ENCODE measurements at places on chromosomes 1 and 21. TPM values are rescaled to one million over a fixed set of nuclear protein-coding genes. Genes with fewer than 3 reads are reported as not detected.
A peak's percentile ranks its signal among the peaks of the same experiment; 100 is the strongest.

The TNFAIP8L2 gene
- total RNA-seq, result 17.5 TPM

The OPRD1 gene
- not detected for total RNA-seq

The ERICH3 gene
- not detected for total RNA-seq

The GJA8 gene
- not detected for total RNA-seq

- H3K4me3 ChIP-seq, result no peak overlapping the region
- H3K27me3 ChIP-seq, result no peaks in the 10 kb centered on the region
- H3K36me3 ChIP-seq, result no peaks in the 10 kb centered on the region
- no peaks in the 10 kb centered on the region for H3K4me1 ChIP-seq
Measured at GRCh38 chr21:28156590-28156989, 836.1 kb downstream of the LTN1 start.

GRCh38 chr1:192805832-192806323 lies 3.0 kb upstream of the RGS2 start:
- peaks cover 28% of the 10 kb centered on the region for H3K4me1 ChIP-seq
- DNase-seq, result peak; percentile 14

- peak overlapping the region; percentile 76 for H3K4me3 ChIP-seq
- DNase-seq, result peak; percentile 90
- peaks cover 55% of the 10 kb centered on the region for H3K4me1 ChIP-seq
- peak overlapping the region; percentile 97 for H3K27ac ChIP-seq
Measured at GRCh38 chr1:116826818-116827606, 72.8 kb downstream of the CD2 start.

DNA sequence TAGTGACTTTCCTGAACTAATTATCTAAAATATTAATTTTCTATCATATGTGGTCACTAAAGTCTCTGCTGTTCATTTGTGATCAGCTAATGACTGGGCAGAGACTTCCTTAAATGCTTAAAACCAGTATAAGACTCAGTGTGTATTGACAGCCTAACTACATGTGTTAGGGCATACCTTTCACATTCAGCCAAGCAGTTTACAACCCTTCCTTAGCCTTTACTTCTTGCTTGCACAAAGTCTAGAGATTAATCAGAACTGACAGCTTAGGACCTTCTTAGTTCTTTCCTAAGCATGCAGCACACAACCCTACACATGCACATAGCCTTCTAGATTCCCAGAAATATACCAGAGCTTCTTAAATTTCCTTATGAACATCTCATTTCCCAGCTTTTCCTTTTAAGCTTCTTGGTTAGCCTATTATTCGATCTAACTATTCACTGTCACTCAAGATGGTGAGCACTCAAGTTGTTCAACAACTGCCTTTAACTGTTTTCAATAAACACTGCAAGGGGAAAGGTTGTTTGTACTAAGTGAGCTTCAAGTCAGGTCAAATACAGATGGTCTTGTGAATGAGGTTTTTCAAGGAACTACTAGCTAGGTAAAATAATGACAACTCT lies 13.4 kb downstream of the EYA3 start:
- peaks cover 42% of the 10 kb centered on the region for H3K4me1 ChIP-seq
- H3K27me3 ChIP-seq, result no peaks in the 10 kb centered on the region
- no peak overlapping the region for H3K27ac ChIP-seq
- H3K36me3 ChIP-seq, result peaks cover 14% of the 10 kb centered on the region
- no peak for DNase-seq

GRCh38 chr1:112504001-112504660 lies 4.6 kb upstream of the WNT2B start:
- H3K4me1 ChIP-seq, result peaks cover 10% of the 10 kb centered on the region
- peaks cover 50% of the 10 kb centered on the region for H3K27me3 ChIP-seq
- no peak overlapping the region for H3K27ac ChIP-seq
- no peak for DNase-seq
- no peak overlapping the region for H3K4me3 ChIP-seq
